ENCODE measurements at places on chromosomes 3 and 15. TPM values are rescaled to one million over a fixed set of nuclear protein-coding genes. Genes with fewer than 3 reads are reported as not detected.
A peak's percentile ranks its signal among the peaks of the same experiment; 100 is the strongest.

The KCNH8 gene
- 1.2 TPM for total RNA-seq

The GRM2 gene
- 0.58 TPM for total RNA-seq

The CRABP1 gene
- total RNA-seq = 20.5 TPM

The HDGFL3 gene
- 78.8 TPM for total RNA-seq

The CALML4 gene
- total RNA-seq = 8.9 TPM

The LDHAL6B gene
- total RNA-seq = not detected

The SLC51A gene
- total RNA-seq = 3.7 TPM

DNA sequence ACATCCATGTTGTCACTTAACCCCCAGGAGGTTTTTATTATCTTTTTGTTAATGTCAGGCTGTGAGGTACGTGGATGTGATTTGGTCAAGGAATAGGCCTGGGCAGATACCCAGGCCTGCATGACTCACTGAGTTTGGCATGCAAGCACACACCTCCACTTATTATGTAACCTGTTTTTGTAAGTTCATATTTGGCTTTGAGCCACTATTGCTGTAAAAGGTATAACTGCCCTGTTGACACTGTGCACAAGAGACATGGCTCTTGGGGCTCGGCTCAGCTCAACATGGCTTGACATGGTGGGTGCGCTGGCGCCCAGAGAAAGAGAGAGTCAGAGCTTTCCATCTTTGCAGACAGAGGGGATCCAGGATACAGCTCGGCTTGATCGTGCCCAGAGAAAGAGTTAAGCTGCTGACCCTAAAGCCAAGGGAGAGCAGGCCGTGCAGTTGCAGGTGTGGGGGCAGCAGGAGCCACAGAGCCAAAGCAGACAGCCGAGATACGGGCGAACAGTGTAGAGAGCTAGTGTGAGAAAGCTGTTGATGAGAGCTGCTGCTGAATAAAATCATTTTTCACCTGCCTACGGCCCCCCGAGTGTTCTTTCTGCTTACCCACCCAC is 67.9 kb upstream of the UNC13C start:
- no peaks in the 10 kb centered on the region for H3K27me3 ChIP-seq
- no peak for DNase-seq
- no peaks in the 10 kb centered on the region for H3K36me3 ChIP-seq
- no peaks in the 10 kb centered on the region for H3K4me1 ChIP-seq
- H3K27ac ChIP-seq = peak overlapping the region; percentile 91

DNA sequence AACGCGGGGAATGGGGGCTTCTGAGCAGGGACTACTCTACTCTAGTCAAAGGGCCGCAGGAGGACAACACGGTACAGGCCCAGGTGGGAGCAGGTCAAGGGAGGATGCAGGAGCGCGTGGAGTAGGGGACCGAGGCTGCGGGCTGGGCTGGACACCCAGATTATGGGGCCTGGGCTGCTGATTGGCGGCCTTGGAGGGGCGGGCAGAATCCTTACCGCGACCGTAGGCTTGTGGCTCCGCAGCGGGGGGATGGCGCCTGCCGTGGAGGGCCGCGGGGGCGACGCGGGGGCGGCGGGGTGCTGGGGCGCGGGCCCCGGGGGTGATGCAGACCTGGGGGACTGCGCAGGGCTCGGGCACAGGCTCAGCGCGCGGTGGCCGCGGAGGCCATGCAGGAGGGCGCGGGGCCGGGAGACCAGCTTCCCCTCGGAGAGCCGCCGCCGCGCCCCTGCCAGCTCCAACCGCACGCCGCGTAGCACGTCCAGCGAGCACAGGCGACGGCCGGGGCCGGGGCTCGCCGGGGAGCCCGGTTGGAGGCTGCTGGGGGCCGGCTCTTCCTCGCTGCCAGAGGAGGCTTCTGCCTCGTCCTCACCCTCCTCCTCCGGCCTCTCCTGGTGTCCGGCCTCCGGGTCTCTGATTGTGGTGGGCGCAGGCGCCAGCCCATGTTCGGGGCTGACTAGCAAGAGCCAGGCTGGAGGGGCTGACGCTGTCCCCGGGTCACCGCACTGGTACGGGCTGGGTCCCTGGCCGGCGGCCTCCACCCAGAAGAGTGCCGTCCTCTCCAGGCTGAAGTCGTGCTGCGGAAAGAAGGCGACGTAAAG is 12.9 kb downstream of the UBAP1L start:
- DNase-seq = no peak
- peaks cover 6% of the 10 kb centered on the region for H3K4me1 ChIP-seq
- peaks cover 3% of the 10 kb centered on the region for H3K27me3 ChIP-seq

GRCh38 chr3:131907796-131908195 is 127.0 kb downstream of the CPNE4 start:
- no peaks in the 10 kb centered on the region for H3K36me3 ChIP-seq
- H3K4me1 ChIP-seq = no peaks in the 10 kb centered on the region
- no peak overlapping the region for H3K4me3 ChIP-seq
- DNase-seq = no peak
- H3K27me3 ChIP-seq = peaks cover 18% of the 10 kb centered on the region

DNA sequence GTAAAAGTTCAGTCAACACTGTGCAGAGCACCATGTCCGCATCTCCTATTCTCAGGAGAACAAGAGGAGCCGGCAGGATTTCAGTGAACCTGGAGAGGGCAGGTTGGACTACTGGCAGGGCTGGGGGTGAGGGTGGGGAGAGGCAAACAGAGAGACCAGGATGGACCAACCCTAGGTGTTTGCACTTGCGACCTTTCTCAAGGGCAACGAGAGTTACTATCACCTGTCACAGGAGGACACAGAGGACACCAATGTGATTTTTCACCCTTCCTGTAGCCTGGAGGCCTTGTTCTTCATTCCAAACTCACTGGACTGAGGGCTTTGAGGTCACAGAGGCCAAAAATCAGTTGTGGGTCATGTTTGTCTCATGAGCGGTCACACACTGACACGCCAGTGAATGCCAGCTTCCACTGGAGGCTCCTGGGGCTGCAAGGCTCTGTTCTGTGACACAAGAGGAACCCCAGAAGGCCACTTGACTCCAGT is 89.5 kb downstream of the CPN2 start:
- no peak for DNase-seq
- H3K36me3 ChIP-seq = no peaks in the 10 kb centered on the region
- no peak overlapping the region for H3K27ac ChIP-seq

- peaks cover 44% of the 10 kb centered on the region for H3K4me1 ChIP-seq
- DNase-seq = no peak
- H3K36me3 ChIP-seq = no peaks in the 10 kb centered on the region
- no peaks in the 10 kb centered on the region for H3K27me3 ChIP-seq
- no peak overlapping the region for H3K4me3 ChIP-seq
- H3K27ac ChIP-seq = peak overlapping the region; percentile 73
Observed at GRCh38 chr15:90046911-90047392, 45.8 kb downstream of the ZNF710 start.

GRCh38 chr3:186807231-186807630 is 949 bp upstream of the RFC4 start:
- no peak for DNase-seq
- H3K4me1 ChIP-seq = peaks cover 10% of the 10 kb centered on the region
- peaks cover 7% of the 10 kb centered on the region for H3K36me3 ChIP-seq
- peak overlapping the region; percentile 95 for H3K4me3 ChIP-seq
- H3K27me3 ChIP-seq = peaks cover 4% of the 10 kb centered on the region

GRCh38 chr3:70097084-70097483 is 97.6 kb downstream of the SAMMSON start:
- H3K36me3 ChIP-seq = no peaks in the 10 kb centered on the region
- H3K4me1 ChIP-seq = no peaks in the 10 kb centered on the region
- no peak for DNase-seq

GRCh38 chr3:192812743-192813383 is 85.5 kb upstream of the FGF12 start:
- peaks cover 21% of the 10 kb centered on the region for H3K4me1 ChIP-seq
- peak overlapping the region; percentile 23 for H3K27ac ChIP-seq
- DNase-seq = no peak
- no peaks in the 10 kb centered on the region for H3K36me3 ChIP-seq
- H3K4me3 ChIP-seq = no peak overlapping the region
- H3K27me3 ChIP-seq = no peaks in the 10 kb centered on the region

GRCh38 chr15:52486003-52486996 is 42.4 kb downstream of the MYO5A start:
- no peak overlapping the region for H3K27ac ChIP-seq
- H3K4me1 ChIP-seq = peaks cover 20% of the 10 kb centered on the region
- no peaks in the 10 kb centered on the region for H3K36me3 ChIP-seq

- H3K27ac ChIP-seq = peak overlapping the region; percentile 63
- H3K27me3 ChIP-seq = no peaks in the 10 kb centered on the region
- H3K4me3 ChIP-seq = peak overlapping the region; percentile 59
- no peak for DNase-seq
- H3K4me1 ChIP-seq = peaks cover 24% of the 10 kb centered on the region
Observed at GRCh38 chr15:99734575-99734974, 1.3 kb upstream of the LYSMD4 start.

DNA sequence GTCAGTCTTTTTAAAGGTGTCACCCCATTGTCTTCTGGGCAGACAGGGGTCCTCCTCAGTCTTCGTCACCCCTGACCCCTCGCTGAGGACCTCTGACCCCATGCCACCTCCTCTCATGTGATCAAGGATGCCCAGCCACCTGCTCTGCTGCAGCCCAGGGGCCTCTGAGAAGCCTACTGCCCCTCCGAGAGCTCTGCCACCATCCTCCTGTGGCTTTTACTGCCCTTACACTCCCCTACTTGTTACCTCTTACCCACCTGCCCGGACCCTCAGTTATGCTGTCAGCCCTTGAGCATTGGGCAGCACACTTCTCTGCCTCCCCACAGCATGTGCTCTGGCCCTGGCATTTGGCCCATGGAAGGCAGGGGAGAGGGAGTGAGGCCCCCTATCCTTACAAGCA is 123.2 kb downstream of the LRRK1 start:
- H3K27ac ChIP-seq = no peak overlapping the region
- H3K4me1 ChIP-seq = peaks cover 4% of the 10 kb centered on the region
- peak; percentile 54 for DNase-seq
- H3K4me3 ChIP-seq = no peak overlapping the region
- no peaks in the 10 kb centered on the region for H3K36me3 ChIP-seq

- no peaks in the 10 kb centered on the region for H3K4me1 ChIP-seq
- H3K27ac ChIP-seq = no peak overlapping the region
- no peaks in the 10 kb centered on the region for H3K36me3 ChIP-seq
Observed at GRCh38 chr3:149306751-149307434, 26.5 kb downstream of the TM4SF18 start.

Measured in type B pancreatic cell (in vitro differentiated cells).